ENCODE measurements at places on chromosomes 11 and 22. TPM values are rescaled to one million over a fixed set of nuclear protein-coding genes. Genes with fewer than 3 reads are reported as not detected.
A peak's percentile ranks its signal among the peaks of the same experiment; 100 is the strongest.

TAGLN gene
- polyA plus RNA-seq: 1,454 TPM

DNA sequence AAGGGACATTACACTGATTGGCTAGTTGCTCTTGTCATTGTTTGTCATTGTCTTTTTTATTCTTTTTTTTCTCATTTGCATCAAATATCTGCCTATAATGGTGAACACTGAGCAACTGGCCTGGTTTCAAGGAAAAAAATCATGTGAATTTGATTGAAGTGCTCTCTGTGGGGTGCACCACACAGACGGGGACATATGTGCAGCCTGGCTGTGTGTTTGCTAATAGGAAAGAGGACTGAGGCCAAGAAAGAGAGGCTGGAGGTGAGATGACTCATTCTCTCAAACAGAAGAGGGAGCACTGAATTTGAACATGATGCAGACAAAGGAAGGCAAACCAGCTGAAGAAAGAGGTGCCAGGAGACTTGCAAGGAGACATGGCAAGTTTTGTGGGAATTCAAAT is 684.9 kb upstream of the CCDC90B start:
- peak; percentile 27 for DNase-seq

GRCh38 chr11:9577556-9577955 is 4.1 kb downstream of the WEE1 start:
- DNase-seq: no peak

- DNase-seq: peak; percentile 95
Measured at GRCh38 chr11:59142530-59143507, at the start of gene FAM111A. FAM111A (plus strand) TSS chr11:59142856; CDS start chr11:59148873, 6,017 bp downstream.

- no peak for DNase-seq
Measured at GRCh38 chr22:47865626-47866025, 1103.2 kb downstream of the TBC1D22A start.

Measured in GM23248 (cell line).